IPS-NIHi11 (cell line): ENCODE measurements at places on chromosomes 16 and 17.
A peak's percentile ranks its signal among the peaks of the same experiment; 100 is the strongest.

GRCh38 chr17:40135817-40136216, 4.5 kb upstream of the CASC3 start:
- no peak for DNase-seq

- no peak for DNase-seq
These were observed 4.7 kb upstream of the DDX19A start for GRCh38 chr16:70342016-70342415.

GRCh38 chr17:82117139-82118090, 19.4 kb upstream of the FASN start:
- no peak for DNase-seq

DNA sequence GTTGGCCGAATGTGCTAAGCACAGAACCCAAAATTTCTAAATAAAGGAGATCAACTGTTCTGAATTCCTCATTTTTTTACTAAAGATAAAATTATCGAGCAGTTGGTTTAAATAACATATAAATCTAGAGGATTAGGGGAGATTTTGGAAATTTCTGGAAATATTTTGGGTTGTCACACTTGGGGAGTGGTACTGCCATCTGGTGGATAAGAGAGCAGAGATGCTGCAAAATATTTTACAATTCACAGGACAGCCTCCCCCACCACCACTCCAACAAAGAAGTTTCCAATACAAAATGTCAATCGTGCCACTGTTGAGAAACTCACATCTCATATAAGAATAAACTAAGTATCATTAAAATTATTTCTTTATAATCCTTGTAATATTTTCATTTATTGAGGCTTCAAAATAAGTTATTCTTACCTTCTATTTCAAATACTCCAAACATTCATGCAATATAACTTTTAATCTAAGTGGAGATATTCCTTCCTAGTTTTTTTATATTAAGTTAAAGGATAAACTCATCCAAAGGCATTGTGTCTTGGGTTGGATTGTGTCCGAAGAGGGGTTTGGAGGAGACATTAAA, 17.0 kb upstream of the ABCA8 start:
- peak; percentile 46 for DNase-seq

DNA sequence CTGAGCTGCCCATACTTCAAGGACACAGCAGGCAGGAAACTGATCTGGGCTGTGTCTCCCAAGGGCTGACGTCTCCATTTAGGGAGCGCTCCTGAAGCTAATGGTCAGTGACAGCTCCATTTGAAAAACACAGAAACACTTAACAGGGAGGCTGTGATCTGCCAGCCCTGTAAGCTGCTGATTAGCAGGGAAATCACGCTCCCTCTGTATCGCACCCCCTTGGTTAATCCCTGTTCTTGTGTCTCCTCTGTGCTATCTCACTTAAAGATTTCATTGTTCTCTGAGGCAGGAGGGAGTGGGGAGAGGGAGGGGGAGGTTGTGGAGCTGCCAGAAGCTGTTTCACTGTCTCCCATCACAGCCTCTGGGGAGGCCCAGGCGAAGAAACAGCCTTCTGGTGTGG, 47.4 kb upstream of the CACNG3 start:
- peak; percentile 62 for DNase-seq

- DNase-seq: no peak
These were observed 2.0 kb downstream of the WNK4 start for GRCh38 chr17:42782166-42783061.

DNA sequence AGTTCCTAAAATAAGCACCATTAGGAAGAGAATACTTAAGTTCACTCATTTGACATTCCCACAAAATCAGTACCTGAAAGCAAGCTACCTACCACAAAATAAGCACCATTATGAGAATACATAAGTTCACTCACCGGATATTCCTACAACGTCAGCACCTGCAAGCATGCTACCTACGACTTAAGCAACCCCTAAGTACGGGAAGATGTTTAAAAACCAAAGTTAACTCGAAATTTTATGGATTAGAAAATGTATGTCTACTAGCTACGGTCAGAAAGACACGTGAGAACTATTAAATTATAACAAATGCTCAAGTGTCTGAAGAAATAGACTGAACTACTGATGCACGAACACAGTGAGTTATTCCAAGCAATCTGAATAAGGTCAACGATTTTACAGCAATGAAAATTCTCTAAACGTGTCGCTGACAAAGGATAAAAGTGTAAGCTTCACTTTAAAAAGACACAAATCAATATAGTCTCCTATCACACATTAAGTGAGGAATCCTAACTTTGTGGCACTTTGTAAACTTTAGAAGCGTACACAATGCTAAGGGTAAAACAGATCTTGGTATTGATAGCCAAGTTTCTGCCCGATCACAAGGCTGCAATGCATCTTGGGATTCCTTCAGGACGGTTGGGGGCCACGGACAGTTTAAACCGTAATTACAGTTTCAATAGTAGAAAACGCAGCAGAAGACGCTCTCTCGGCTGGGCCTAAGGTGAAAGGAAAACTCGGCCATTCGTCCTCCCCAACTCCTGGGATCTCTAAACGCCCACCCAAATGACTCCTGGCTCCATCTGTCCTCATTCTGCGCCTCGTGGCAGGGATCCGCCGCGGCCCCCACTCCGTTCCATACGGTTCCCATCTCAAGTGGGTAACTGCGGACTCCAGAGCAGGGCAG, 1.3 kb downstream of the GSPT1 start:
- DNase-seq: peak; percentile 26

- no peak for DNase-seq
These were observed 423.9 kb downstream of the UTP18 start for GRCh38 chr17:51684214-51684613.

- no peak for DNase-seq
These were observed 2.6 kb upstream of the FDXR start for GRCh38 chr17:74875155-74875976.

- no peak for DNase-seq
These were observed 19.1 kb upstream of the WFIKKN2 start for GRCh38 chr17:50816271-50816670.

- no peak for DNase-seq
These were observed 200.8 kb upstream of the KCNJ16 start for GRCh38 chr17:69874175-69874670.

DNA sequence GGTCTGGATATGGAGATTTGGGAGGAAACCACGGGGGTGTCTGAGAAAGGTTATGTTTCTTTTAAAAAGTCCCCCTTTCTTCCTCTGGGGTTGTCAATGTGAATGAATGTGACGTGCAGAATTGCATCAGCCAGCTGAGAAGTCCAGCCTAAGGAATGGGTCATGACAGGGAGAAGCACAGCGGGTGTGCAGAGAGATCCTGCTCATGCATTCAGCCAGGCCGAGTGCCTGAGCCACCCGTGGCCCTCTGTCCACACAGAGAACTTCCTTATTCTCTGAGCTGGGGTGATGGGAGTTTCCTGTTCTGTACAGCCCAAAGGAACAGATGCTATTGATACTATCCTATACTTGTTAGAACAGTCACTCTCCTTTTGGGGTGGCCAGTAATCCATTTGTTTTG, 117.9 kb downstream of the CPPED1 start:
- DNase-seq: no peak

GRCh38 chr17:40623419-40624210, 24.0 kb downstream of the SMARCE1 start:
- DNase-seq: no peak

- no peak for DNase-seq
These were observed 34.1 kb downstream of the SNX29 start for GRCh38 chr16:12010388-12011251.
